ENCODE measurements at places on chromosomes 1 and 21.

DNA sequence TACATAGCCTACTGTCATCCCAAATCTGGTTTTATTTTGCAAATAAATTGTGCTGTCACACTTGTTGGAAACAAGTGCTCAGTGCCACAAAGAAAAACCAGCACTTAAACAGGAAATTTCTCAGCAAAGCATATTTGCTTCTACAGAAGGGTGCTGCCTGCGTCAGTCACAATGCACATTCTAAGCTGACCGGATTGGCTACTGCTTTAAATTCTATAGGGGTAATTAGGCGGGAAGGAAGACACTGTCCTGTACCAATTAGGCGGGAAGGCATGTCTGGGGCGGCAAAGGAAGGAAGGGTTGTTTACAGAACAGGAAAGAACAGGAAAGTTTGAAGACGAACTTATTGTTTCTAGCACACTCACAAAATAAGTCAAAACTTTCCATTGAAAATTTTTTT is 2.8 kb downstream of the IFI16 start:
- no peak for DNase-seq

GRCh38 chr1:205316161-205316566 is 5.4 kb downstream of the NUAK2 start:
- no peak for DNase-seq

DNA sequence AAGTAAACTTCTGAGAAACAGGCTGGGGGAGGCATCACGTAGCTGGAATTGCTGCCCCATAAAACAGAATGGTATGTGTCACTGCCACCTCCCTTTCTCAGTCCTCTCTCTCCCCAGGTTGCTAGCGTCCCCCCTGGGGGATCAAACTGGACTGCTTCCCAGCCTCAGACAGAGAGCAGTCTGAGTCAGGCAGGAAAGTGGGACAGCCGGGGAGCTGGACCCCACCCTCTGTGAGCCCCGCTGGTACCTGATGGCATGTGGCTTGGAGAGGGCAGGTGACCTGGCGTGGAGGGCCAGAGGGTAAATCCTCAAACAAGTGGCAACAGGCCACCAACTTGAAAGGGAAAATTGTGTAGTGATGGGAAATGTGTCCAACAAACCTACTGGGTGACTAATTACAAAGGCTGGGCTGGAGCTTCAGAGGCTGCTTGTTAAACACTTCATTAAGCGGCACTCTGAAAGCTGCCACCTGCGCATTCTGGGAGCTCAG is 1.0 kb upstream of the SFN start:
- no peak for DNase-seq

- no peak for DNase-seq
Measured at GRCh38 chr1:83109692-83110091, 889.2 kb downstream of the TTLL7 start.

GRCh38 chr1:189596197-189596596 is 881.5 kb downstream of the BRINP3 start:
- no peak for DNase-seq

- no peak for DNase-seq
Measured at GRCh38 chr1:1122981-1123480, 7.1 kb upstream of the C1orf159 start.
